Stimulated activated CD4-positive, alpha-beta T cell treated with anti-CD3 and anti-CD28 coated beads, Interleukin-15, amount 100 ng/mL, for 1 hour (primary cell): ENCODE measurements at places on chromosomes 4 and X.

- DNase-seq, result no peak
Observed at GRCh38 chr4:137532869-137533236, 559 bp upstream of the PCDH18 start.

DNA sequence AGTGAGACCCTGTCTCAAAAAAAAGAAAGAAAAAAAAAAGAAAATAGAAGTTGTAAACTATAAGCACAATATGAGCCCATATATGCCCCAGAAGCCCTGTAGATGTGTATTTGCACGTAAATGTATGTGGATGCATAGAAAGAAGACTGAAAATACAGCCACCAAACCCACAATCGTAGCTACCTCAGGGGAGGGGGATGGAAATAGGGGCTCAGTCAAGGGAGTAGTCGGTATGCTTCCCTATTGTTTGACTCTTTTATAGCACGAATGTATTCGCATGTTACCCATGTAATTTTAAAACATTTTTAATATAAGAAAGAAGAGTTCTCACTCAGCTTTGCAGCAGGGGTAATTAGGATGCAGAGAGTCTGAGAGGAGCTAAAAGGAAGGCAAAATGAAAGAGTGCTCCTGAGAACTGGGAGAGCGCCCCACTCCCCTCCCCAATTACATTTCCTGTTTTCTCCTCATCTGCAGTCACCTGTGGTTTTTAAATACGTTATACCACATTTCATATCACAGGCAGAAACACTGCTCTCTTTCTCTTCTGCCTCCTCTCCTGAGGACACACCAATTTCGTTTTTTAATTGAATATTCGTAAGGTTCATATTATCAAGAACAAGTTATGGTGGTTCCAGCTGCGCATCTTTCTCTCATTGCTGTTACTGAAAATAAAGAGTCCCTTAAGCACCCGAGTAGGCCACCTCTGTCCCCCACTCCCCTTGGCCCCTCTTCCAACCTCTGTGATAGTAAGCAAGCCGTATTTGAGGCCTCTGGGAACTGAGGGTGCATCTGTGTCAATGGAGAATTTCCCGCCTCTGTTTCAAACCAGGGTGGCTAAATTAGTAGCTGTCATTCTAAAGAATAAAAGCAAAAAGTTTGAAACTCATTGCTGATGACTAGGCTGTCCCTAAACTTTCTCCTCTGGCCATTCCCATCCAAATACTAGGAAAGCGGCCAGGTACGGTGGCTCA, 10.7 kb downstream of the SEPTIN6 start:
- no peak for DNase-seq

- DNase-seq, result no peak
Observed at GRCh38 chr4:118224243-118224829, 128.5 kb downstream of the PRSS12 start.

DNA sequence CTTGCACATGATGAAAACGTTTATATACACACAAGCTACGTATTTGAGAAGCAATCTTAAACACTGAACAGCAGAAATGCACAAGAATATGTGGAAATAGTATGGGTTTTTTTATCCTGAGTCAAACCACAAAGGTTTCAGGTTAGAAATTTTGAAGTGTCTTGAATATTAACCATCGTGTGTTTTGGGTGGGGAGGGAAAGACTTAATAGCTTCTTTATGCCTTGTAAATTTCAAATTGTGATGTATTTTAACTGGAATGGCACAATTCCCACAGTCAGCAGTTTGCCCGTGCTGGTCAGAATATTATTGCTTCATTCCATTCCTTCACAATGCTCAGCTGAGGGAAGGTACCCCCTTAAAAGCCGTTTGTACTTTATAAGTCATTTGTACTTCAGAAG, 67.4 kb upstream of the WDR1 start:
- DNase-seq, result no peak

DNA sequence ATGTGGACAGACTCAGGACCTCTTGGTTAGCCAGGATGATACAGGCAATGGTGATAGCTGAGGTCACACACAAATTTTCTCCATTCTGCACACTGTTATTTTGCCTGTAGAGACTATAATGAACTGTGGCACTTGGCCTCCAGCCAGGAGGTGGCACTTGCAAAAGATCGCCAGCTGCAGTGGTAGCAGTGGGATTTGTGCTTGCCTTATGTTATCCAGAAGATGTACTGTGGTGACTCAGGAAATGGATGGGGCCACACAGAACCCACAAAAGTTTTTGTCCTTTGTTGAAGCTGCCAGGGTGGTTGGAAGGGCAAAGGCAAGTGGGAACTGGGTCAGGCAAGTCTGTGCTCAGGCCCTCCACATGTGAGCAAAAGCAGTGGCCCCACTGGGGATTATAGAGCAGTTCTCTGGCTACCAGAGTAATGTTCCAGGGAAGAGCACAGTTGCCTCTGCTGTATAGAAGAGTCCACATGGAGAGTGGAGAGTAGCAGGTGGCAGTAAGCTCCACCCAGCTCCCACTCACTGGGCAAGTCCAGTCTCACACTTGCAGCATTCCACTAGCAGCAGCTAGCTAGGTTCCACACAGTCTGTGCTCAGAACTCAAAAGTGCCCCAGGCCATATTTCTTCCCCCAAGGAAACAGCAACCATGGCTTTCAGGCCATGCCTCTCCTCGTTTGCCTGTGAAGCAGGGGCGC, 5.9 kb upstream of the C4orf17 start:
- no peak for DNase-seq

- DNase-seq, result no peak
Observed at GRCh38 chrX:134738986-134739740, 80.9 kb upstream of the PLAC1 start.

GRCh38 chr4:127203562-127204200, 429.1 kb upstream of the INTU start:
- no peak for DNase-seq

DNA sequence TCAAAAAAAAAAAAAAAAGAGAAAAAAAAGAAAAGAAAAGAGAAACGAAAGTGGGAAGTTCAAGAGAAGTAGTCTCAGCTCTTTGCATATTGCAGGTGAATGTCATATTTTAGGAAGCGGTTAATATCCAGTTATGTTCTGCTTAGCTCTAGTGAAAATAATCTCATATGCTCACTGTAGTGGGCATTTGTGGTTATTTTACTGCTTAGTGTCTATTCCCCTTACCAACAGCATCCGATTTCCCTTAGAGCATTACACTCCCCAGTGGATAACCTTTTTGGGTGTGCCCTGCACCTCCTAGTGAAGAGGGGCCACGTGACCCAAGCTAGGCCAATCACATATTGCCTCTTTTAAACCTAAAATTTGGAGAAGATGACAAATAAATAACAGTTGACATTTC, 111.2 kb upstream of the ZNF827 start:
- DNase-seq, result no peak

- DNase-seq, result no peak
Observed at GRCh38 chr4:182582245-182582644, 334.9 kb downstream of the DCTD start.

DNA sequence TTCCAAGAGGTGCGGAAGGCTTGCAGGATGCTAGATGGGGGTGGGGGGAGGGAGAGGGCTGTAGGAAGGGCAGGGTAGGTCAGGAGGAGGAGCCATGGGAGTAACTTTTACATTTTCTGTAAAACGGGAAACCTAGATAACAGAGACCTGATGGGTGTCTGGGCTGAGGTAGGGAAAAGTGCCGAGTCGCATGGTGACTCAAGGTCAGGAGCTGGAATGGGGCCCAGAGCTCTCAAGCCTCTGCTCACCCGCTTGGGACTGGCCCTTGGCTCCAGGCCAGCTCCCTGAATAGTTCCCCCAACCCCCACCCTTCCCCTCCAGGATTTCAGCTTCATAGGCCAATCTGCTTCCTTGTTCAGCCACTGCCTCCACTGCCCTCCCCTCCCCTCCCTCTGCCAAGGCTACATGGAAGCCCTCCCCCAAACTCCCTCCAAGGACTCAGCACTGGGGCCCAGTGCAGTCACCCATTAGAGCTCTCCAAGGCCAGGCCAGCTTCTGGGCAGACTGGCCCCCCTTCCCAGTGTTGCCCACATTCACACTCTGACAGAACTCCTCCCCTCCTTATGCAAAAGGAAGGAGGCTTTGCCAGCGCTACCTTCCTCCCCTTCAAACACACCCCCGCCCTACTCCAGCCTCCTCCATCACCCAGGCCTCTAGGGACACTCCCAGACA, 43.6 kb downstream of the TSC22D3 start:
- no peak for DNase-seq

GRCh38 chr4:81881855-81882621, 410.3 kb upstream of the RASGEF1B start:
- no peak for DNase-seq

- no peak for DNase-seq
Observed at GRCh38 chr4:176475067-176475466, 155.3 kb downstream of the SPCS3 start.

DNA sequence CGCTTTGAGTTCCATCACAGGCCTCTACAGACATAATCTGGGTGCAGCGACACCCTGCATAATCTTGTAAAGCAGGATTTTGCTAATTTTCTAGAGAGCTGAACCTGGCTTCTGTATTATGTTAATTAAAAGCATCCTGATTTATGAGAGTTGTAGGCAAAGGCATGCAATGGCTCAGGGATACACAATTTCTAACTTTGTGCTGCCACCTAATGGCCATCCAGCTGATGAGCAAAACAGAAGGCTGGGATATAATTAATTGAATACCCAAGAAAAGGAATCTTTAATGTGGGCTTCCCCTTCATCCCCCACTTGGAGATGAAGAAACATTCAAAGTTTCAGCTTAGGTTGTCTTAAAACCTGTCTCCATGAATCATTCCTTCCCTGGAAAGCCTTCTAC, 78.1 kb downstream of the BMP15 start:
- DNase-seq, result no peak
